ENCODE measurements at places on chromosomes 13 and 19.

DNA sequence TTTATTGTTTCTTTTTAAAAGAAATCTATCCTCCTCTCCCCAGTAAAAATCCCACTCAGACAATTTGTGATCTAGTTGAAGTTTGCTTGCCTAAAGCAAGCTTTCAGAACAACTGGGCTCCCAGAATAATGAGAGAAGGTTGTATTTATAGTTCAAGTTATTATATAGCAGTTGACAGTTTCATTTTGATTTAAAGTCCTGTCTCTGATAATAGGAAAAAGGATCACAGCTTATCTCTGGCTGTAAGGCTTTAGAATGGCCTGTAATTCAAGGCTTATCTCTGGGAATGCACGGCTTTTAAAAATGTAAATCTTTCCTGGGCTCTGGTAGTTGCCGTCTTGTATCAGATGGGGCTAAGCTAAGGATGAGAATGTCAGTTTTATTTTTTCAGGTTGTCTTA, 123.3 kb upstream of the TMTC4 start:
- no peak for DNase-seq

- no peak for DNase-seq
Observed at GRCh38 chr19:51564791-51565190, 6.3 kb upstream of the ZNF175 start.

GRCh38 chr19:50478901-50479715, 2.5 kb upstream of the GARIN5A start:
- no peak for DNase-seq

- no peak for DNase-seq
Observed at GRCh38 chr13:93279982-93280381, 53.4 kb downstream of the GPC6 start.

GRCh38 chr13:39968646-39969475, 313.4 kb downstream of the COG6 start:
- DNase-seq = no peak

DNA sequence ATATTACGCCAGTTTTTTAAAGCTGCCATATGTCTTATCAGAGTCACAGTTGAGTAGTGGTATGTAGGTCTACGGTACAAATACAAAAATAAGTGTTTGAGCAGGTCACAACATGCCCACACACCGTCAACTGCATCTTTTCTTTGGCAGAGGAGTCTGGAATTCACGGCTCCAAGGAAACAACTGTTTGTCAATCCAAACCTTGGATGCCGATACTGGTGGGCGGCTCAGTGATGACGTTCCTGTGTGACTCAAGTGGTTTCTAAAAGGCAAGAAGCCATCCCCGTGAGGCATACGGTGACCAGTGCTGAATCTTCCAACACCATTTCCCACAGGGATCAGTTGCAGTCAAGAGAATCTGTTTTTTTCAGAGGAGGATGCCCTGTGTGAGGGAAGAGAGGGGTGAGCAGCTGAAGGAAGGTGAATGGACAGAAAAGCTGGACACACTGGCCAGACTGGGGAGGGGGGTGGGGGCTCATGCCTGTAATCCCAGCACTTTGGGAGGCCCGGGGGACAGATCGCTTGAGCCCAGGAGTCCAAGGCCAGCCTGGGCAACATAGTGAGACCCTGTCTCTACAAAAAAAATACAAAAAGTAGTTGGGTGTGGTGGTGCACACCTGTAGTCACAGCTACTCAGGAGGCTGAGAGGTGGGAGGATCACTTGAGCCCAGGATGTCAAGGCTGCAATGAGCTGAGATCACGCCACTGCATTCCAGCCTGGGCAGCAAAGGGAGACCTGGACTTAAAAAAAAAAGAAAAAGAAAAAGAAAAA, 22.8 kb upstream of the CEBPG start:
- DNase-seq = no peak

- DNase-seq = no peak
Observed at GRCh38 chr19:2042485-2043250, 8.4 kb downstream of the MKNK2 start.

GRCh38 chr13:81577601-81578195, 1236.8 kb upstream of the SPRY2 start:
- DNase-seq = no peak

GRCh38 chr19:2491130-2491801, 15.3 kb downstream of the GADD45B start:
- no peak for DNase-seq

DNA sequence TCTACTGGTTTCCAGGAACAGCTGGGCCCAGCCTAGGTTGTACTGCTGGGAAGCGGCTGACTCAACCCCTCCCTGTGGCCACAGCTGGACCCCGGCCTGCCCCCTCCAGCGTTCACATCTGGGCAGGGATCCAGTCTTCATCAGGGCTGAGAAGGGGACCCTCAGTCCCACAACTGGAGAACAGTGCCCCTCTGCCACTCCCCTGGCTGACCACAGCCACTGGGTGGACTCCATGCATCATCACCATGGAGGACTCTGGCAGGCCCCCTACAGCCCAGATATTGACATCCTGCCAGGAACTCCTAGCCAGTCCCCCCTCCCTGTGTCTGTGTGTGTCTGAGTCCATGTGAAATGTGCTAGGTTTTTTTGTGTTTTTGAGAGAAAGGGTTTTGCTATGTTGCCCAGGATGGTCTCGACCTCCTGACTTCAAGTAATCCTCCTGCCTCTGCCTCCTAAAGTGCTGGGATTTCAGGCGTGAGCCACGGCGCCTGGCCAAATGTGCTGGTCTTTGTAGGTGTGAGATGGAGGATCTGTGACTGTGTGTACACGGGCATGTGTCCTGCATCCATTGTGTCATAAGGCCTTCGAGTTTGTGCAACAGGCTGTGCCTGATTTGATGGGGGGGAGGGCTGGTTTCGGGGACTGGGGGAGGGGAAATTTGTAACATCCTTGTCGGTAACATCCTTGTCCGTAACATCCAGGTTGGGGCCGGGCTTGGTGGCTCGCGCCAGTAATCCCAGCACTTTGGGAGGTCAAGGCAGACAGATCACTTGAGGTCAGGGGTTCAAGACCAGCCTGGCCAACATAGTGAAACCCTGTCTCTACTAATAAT, 4.0 kb upstream of the HOOK2 start:
- no peak for DNase-seq

DNA sequence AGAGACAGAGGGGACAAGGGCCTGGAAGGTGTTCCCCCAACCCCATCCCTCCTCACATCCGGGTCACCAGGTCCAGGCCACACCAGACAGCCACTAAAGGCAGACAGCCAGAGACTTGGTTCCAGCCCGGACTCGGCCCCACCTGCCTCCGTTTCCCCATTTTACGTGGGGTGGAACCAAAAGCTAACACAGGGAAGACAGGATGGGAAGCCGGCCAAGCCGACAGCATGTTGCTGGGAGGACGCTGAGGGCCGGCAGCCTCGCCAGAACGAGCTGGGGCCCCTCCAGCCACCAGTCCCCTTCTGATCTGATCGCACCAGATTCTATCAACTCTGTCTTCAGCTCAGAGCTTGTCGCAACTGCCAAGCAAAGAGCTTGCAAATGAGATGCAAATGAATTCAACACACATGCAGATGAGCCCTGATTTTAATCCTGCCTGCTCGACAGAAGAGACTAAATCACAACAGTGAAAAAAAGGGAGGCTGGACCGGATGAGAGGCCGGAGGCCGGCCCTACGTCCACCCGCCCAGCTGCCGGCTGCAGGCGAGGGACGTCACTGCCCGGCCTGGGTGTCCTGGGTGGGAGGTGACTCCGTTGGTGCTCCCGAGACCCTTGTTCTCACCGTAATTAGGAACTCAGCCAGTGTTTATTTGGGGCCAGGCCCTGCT, 17.5 kb upstream of the SHC2 start:
- no peak for DNase-seq

- DNase-seq = no peak
Observed at GRCh38 chr19:39996218-39996810, 546 bp upstream of the ZNF546 start.

DNA sequence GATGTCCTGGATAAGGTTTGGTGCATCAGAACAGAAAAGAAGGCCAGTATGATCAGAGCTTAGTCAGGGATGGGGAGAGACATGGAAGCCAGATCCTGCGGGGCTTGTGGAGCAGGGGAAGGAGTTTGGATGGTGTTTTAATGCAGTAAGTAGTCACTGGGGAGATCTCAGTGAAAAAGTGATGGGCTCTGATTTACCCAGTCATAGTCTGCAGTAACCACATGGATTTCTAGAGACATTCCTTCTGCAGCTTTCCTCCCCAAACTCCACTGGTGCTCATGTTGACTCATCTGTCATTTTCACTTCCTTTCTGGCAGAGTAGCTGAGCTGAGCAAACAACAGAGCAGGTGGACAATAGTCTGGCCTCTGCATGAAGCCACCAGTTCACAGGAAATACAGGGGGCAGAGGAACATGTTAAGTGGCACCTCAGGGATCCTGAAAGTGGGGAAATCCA, 144.1 kb downstream of the DPF1 start:
- DNase-seq = peak; percentile 45

- DNase-seq = no peak
Observed at GRCh38 chr13:47679401-47679800, 321.7 kb downstream of the SUCLA2 start.

DNA sequence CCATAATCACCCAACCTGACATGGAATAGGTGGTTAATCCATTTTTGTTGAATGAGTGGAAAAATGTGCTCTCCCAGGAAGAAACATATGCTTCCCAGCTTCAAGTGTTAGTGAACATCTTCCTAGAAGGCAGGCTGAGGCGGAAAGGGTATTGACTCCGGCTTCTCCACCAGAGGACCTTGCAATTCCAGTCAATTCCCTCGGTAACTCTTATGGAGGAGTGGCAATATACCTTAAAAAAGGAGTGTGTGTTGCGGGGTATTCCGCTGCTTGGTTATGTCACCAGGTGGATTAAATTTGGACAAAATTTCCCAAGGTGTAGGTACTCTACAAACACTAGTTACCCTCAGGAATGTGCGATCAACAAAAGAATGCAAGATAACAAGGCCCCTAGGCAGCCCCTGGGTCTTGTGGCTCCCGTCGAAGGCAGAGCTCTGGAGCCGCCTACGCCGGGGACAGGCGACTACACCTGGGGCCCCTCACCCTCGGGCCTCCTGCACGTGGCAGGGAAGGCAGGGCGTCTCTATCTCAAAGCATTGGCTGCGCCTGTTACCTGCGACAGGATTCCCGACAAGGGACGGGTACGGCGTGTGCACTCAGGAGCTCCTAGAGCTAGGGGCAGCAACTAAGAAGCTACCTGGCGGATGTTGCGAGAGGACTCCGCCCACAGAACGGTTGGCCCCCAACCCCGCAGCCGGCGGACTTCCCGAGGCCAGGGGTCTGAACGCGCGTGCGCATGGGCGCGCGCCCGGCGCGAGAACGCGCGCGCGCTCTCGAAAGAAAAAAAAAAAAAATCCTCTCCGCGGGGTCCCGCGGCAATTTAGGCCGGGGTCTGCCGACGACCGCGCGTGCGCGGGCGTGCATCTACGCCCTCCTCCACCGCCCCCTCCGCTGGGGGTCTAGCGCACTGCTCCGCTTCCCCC, at the start of gene WDR87:
TSS of gene WDR87 (minus strand) at position 649 of the 923 bp plus-strand sequence. CDS start 8,355 bp downstream, outside the sequence.
- peak; percentile 100 for DNase-seq

DNA sequence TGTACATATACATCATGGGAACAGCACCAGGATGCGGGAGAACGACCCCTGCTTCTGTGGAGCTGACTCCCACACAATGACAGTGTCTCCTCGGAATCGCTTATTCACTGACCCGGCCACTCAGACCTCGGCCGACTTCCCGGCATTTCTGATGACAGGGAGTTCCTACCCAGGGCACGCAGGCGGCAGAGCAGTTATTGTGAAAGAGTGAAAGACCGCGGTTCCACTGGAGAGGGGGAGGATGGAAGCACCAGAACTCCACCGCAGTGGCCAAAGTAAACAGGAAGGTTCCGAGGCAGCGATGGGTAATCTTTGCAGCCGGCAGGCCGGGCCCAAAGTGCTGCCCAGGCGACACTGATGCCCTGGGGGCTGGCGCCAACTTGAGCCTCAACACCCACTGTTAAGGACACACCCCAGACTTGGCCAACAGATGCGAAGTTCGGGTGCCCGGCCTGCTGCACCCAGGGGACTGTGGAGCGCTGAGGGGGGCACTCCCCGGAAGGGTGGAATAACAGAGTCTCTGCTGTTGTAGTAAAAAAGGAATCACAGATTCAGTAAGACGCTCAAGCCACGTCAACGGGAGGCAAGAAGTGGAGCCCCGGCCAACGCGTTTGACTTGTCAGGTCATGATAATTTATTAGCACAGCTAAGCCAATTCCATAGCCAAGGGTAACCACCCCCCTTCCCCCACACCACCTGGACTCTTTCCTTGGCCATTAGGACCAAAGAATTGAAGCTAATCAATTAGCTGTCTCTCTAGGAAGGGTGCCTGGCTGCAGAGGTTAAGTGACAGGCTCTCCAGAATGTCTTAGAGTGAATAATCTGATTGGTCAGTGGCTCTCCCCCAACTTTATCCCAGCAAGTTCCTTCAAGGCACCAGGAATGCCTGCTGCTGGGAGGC, 5.8 kb downstream of the MLLT1 start:
- no peak for DNase-seq

DNA sequence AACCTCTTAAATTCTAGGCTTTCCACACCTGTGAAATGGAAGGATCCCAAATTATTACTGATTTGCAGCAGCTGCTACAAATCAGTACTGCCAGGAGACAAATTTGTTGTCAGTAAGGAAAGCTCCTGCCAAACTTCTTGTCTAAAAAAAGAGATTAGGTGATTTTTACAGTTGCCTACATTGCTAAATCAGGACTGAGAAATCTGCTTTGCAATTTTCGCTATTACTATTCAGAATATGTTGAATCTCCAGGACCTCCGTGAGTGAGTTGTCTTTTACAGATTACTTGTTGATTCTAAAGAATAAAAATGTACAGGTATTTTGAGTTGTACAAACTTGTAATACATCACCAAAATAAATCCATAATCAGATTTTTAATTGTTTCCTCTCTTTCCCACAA, 1815.9 kb downstream of the PCDH9 start:
- DNase-seq = no peak

DNA sequence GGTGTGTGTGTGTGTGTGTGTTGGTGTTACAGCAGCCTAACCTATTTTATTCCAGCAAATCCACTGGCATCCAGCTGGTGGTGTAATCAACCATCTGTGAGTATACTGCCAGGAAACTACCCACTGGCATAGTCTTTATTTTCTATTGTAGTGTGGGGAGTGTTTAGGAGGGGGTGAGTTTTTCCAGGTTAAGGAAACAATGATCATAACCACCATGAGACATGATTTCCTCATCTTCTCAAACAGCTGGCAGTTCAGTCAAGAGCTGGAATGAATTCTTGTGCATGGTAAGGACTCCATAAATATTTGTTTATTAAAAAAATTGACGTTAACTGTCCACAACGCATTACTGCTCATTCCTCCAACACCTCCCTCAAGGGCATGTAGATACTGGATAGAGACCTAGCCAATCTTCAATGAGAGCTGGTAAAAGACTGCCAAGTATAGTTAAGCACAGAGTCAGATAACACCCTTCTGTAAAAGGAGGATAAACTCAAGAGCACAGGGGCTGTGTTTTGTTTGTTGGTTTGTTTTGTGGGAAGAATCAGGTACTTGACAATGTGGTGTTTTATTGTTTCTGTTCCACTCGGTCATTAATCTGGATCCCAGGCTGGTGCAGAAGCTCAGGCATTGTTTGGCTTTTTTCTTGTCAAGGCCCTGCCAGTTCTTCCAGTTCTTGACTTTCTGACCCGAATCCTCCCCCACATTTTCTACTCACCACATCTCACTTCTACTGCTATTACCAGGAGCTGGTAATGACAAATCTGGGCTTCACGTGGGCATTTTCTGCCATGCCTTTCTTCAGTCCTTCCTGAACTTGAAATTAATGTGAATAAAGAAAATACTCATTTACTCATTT, 31.6 kb upstream of the SLC46A3 start:
- no peak for DNase-seq
